Fibroblast of skin of right biceps (primary cell): ENCODE measurements at places on chromosomes 5 and 9.

- no peak for DNase-seq
Observed at GRCh38 chr9:33677961-33678360, 117.4 kb upstream of the PRSS3 start.

GRCh38 chr5:13629218-13629617 is 315.3 kb downstream of the DNAH5 start:
- DNase-seq: no peak

- peak; percentile 62 for DNase-seq
Observed at GRCh38 chr5:68418201-68418600, 202.6 kb downstream of the PIK3R1 start.

DNA sequence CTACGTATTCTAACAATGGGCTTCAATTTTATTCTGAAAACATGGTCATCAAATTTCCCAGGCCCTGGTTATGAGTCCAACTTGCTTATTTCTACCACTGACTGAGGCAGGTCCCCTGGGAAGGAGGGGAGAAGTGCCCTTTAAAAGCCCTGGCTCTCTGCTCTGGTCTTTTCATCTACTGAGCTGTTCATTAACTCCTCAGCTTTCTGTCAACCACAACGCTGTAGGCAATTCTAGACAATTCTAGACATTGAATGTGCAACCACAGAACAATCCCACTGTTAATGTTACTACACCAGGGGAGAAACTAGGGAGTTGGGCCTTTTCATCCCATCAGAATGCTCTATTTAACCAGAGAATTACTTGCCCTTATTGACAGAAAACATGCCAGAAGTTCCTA is 10.0 kb downstream of the MOCS2 start:
- no peak for DNase-seq

DNA sequence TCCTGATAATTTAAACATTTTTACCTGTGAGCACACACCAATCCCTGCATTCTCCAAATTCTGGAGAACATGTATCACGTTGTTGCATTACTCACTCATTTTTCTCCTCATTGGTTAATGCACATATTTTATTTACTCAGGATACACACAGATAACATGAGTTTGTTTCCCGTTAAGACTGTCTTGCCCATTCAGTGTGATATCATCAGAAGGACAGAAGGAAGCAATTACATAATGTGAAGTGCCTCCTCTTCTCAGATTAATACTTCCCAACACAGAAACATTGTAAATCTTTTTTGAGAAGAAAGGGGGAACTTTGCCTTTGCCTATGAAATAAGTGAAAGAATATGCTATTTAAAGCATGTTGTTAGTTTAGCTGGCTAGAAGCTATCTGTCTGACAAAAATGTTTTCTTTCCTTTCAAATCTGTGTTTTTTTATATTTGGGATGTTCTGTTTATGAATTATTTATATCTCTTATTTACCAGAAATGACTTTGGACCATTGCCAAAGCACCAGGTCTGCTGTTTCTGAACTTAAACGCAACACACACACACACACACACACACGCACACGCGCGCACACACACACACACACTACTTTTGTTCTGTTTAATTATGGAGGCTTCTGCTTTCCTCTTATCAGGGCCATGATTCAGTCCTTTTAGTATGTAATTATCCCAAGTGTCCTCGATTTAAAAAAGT is 186.5 kb downstream of the CHSY3 start:
- DNase-seq: no peak

DNA sequence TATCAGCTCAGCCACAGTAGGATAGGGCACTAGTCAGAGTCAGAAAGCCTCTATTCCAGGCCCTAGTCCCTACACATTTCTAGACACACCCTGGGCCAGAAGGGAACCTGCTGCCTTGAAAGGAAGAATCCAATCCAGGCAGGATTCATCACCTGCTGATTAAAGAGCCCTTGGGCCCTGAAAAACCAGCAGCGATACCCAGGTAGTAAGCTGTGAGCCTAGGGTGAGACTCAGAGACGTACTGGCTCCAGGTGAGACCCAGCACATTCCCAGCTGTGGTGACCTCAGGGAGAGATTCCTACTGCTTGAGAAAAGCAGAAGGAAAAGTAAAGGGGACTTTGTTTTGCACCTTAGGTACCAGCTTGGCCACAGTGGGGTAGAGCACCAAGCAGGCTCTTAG is 4.7 kb downstream of the CCIN start:
- no peak for DNase-seq

DNA sequence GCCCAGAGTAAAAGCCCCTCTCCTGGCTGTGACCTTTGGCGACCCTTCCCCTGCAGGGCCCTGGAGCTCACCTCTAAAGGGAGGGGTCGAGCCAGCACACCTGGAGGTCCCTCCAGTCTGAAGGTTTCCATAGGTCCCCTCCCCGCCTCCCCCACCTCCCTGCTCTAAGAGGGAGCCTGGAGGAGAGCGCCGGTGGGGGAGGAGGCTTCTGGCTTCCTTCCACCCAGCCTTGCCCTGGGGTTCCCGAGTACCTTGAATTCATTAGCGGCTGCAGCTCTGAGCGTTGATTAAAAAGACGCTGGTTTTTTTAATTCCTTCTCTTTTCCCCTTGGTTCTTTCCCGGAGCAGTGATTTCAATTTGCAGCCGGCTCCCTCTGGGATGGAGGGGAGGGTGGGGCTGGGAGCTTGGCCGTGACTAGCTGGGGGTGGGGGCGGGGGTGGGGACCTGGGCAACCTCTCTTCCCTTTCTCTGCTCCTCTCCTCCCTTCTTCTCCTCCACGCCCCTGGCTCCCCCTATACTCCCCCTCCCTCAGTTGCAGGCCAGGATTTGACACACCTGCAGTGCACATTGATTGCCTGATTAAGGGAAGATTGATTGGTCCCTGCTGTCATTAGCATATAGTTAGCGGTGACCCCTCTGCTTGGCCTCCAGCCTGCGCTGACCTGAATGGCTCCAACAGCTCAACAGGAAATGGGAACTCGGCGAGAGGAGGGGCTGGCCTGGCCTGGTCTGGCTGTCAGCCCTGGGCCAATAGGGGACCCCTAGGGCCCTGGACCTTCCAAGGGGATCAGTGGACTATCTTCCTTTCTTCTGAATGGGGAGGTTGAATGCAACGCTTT is 67.5 kb upstream of the RAPGEF1 start:
- no peak for DNase-seq

DNA sequence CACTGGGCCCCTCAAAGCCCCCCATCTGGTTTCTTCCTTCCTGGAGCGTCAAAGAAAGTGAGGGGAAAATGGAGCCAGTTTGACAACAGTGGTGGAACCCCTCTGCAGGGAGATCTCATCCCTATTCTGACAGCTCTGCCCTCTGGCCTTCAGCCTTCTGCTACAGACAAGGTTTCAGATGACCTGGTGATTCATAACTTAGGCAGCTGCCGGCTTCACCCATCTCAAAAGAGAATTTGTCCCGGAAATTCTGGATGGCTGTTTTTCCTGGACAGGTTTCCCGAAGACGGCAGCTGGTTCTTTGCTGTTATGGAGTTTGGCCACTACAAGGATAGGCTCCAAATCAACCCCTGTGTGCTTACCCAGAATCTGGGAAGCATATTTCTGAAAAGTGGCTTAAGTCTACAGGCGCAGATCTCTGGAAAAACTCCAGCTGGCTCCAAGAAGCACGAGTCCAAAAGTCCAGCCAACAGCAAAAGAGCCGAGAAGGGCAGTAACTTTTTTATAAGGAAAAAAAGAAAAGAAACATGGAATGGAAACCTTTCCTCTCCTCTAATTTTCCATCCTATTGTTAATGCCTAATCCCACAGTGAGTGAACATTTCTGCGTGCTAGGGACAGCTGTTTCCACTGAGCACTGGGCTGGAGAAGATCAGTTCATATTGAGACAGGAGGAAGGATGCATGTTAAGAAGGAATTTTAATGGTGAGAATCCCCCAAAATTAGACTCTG is 54.5 kb downstream of the ZNF366 start:
- DNase-seq: peak; percentile 79

GRCh38 chr9:72013292-72013760 is 47.1 kb downstream of the C9orf57 start:
- DNase-seq: no peak

- DNase-seq: no peak
Observed at GRCh38 chr9:128762671-128763449, 8.9 kb downstream of the ZER1 start.

- DNase-seq: peak; percentile 27
Observed at GRCh38 chr5:89090037-89090436, 207.1 kb upstream of the MEF2C start.

DNA sequence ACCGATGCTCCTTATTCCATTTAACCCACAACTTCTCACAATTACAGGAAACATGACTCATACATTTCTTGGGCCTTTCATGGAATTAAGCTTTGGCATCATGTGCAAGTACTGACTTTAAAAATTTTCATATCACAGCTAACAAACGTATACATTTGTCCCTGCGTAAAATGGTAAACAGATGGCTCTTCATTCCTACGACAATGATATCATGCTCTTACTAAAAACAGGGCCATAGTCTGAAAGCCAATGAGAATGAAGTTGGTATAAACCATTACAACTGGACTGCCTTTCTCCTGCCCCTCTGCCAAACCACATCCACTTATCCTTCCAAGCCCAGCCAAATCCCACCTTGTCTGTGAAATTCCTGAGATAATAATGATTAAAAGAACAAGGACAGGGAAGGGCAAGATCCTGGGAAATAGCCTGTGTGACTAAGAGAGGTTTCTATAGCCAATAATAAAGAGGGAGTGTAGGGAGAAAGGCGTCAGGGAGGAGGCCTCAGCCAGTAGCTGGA is 44.9 kb upstream of the ZNF366 start:
- peak; percentile 95 for DNase-seq

DNA sequence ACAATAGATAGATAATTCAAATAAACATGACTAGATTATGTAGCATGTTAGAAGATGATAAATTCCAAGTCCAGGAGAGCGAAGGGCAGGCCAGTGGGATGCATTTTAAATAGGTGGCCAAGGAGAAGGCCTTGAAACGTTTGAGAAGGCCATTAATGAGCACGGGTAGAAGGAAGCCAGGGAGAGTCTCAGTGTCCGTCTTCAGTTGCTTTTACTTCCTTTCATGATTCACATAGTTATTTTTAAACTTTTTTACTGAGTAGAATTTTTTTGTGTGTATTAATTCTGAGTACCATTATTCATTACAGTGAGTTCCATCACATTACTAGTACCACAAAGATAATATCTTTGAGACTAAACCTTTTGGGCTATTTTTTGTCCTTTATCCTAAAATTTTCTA is 259.2 kb downstream of the ARRDC3 start:
- peak; percentile 31 for DNase-seq

DNA sequence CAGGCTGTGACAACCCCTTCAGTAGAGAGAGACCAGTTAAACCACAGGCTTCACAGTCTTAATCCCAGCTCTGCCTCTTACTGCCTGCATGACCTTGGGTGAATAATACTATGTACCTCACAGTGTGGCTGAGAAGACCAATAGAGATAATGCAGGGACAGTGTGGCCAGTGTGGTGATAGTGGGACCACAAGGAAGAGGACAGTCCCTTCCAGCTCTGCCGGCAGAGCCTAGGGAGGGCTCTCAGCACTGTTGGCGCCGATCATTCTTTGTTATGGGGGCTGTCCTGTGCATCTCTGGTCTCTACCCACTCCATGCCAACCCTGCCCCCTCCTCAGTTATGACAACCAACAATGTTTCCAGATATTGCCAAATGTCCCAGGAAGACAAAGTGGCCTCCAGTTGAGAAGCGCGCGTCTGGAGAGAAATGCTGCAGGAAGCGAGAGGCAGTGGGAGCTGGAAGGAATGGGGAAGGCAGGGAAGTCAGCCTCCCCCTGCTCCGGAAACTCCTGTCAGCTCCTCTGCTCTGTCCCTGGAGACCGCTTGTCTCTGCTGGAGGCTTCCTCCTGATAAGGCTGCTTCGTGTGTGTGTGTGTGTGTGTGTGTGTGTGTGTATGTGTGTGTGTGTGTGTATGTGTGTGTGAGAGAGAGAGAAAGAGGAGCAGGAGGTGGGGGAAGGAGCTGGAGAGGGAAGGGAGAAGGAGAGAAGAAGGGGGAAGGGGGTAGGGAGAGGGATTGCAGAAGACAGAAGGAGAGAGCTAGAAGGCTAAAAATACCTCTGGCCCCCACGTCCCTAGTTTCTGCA is 31.8 kb upstream of the FABP6 start:
- DNase-seq: peak; percentile 94

DNA sequence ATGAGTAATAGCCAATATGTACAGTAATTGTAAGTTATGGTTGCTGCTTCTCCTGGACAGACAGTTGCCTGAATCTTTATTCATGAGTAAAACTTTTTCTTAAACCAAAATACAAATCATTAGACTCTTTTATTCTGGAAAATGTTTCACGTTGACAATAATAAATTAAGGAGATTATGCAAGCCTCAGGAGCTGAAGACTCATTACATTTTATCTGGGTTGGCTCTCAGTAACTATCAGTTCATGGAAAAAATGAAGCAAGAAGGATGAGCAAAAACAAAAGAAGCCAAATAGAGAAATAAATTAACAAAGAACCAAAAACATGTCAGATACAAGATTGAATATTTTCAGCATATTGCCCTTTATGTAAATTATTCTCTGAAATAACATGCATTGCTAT is 88.9 kb upstream of the PRR16 start:
- peak; percentile 47 for DNase-seq

DNA sequence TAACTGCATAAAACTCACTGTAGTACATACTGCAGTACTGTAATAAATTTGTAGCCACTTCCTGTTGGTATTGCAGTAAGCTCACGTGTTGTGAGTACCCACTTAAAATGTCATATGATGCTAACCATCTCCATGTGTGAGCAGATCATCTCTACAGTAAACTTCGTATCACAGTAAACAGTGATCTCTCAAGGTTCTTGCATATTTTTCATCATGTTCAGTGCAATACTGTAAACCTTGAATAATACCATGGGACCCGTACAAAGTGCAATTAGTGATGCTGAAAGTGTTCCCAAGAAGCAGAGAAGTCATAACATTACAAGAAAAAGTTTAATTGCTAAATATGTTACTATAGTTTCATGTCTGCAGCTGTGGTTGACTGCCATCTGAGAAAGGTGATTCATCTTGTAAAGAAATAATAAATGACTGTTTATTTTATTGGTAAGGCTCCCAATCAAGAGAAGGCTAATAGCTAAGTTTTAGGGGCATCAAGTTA is 253.8 kb upstream of the POU5F2 start:
- peak; percentile 27 for DNase-seq

DNA sequence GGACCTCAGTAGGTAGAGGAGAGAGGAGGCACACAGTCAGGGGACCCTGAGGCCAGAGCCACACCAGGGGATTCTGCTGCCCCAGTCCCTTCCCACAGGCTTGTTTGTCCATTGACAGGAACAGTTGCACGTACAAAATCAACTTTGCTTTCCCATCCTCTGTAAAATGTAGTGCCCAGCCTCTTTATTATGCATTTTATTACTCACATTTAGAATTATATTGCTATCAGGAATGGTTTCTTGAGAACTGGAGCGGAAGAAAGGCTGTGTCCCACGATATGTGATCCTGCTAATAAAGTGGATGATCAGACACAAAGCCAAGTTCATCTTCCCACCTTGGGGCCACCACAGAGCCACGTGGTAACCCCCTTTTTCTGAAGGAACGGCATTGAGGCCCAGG is 277.4 kb downstream of the FANCC start:
- no peak for DNase-seq

- DNase-seq: peak; percentile 73
Observed at GRCh38 chr5:143241892-143242291, 161.6 kb downstream of the NR3C1 start.

- DNase-seq: no peak
Observed at GRCh38 chr9:28539434-28540070, 966.3 kb upstream of the C9orf72 start.
